ENCODE measurements at places on chromosomes 5 and 9. TPM values are rescaled to one million over a fixed set of nuclear protein-coding genes. Genes with fewer than 3 reads are reported as not detected.

GRCh38 chr9:132441404-132441803 lies 31.4 kb downstream of the CFAP77 start:
- no peaks in the 10 kb centered on the region for H3K4me1 ChIP-seq
- peaks cover 35% of the 10 kb centered on the region for H3K27me3 ChIP-seq
- H3K4me3 ChIP-seq, result no peak overlapping the region

DNA sequence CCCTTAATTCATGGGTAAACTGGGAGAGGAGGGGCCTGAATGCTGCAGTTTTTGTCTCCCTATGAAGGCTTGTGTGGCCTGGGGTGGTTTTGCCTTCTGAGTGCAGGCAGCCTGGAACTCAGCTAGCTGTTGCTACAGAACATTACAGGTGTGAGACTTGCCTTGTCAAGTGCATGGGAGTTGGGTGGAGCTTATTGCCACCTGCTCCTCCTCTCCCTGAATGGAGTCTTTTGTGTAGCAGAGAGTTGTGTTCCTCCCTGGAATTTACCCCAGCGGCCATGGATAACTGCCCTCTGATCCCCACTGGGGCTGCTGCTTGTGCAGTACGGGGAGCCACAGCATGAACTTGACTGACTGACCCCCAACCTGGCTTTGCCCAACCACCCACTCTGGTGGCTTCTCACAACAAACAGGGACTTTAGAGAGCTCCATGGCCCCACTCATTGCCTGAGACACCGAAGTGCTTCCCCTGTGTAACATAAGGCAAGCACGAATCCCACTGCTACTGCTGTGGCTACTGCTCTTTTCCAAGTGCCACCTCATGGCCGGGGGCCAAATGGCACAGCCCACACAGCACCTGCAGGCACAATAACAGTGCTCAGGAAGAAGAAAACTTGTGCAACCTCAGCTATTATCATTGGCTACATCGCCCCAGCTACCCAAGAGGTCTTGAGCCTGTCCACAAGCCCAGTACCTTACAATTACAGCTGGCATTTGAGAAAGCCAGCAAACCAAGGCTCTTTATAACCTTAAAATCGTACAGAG lies 942.9 kb downstream of the CDH18 start:
- no peak overlapping the region for H3K27ac ChIP-seq
- no peak for DNase-seq
- no peaks in the 10 kb centered on the region for H3K36me3 ChIP-seq
- H3K4me1 ChIP-seq, result no peaks in the 10 kb centered on the region
- no peaks in the 10 kb centered on the region for H3K27me3 ChIP-seq
- H3K4me3 ChIP-seq, result no peak overlapping the region

DNA sequence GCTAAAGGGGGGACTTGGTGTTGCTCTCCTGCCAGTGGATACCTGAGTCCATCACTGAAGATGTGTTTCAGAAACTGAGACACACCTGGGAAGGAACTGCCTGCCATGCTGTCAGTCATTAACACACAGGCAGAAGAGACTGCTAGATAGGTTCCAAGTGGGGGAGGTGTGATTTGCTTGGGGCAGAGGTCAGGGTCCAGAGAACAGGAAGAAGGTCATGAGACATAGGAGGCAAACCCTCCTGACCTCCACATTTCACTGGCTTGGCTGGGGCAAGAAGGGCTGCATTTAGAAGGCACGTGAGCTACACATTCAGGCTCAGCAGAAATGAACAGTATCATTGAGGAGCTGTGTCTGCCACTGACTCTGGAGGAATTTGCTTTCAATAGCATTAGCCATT lies 215.8 kb downstream of the HSPA4 start:
- no peak overlapping the region for H3K27ac ChIP-seq
- H3K4me1 ChIP-seq, result no peaks in the 10 kb centered on the region
- DNase-seq, result no peak
- H3K4me3 ChIP-seq, result no peak overlapping the region
- no peaks in the 10 kb centered on the region for H3K36me3 ChIP-seq

- no peak overlapping the region for H3K4me3 ChIP-seq
- H3K36me3 ChIP-seq, result no peaks in the 10 kb centered on the region
- H3K27me3 ChIP-seq, result peaks cover 15% of the 10 kb centered on the region
- H3K27ac ChIP-seq, result no peak overlapping the region
- no peak for DNase-seq
- no peaks in the 10 kb centered on the region for H3K4me1 ChIP-seq
Measured at GRCh38 chr5:90424245-90424644, 14.7 kb upstream of the CETN3 start.

DNA sequence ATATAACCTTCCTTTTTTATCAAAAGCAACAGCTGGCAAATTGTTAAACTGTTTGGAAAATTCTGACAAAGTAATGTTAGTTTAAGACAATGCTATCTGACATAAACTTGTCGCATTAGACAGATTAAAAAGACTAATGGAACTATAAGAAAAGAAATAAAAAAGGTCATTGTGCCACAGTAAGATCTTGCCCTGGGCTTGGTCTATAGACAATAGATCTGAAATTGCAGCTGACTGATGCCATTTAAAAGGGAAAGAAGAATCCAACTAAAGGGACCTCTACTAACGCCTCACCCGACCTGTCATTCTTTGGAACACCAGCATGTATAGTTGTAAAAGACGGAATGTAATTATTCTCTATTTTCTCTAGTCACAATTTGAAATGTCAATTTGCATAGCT lies 644.4 kb upstream of the GRAMD2B start:
- H3K27ac ChIP-seq, result no peak overlapping the region
- H3K4me3 ChIP-seq, result no peak overlapping the region
- no peak for DNase-seq
- no peaks in the 10 kb centered on the region for H3K4me1 ChIP-seq
- H3K27me3 ChIP-seq, result no peaks in the 10 kb centered on the region

GRCh38 chr5:85590764-85591163 lies 1027.0 kb upstream of the COX7C start:
- no peak for DNase-seq
- H3K4me3 ChIP-seq, result no peak overlapping the region

- H3K4me1 ChIP-seq, result peaks cover 22% of the 10 kb centered on the region
- no peak overlapping the region for H3K4me3 ChIP-seq
- no peak for DNase-seq
- H3K27ac ChIP-seq, result no peak overlapping the region
- H3K27me3 ChIP-seq, result no peaks in the 10 kb centered on the region
Measured at GRCh38 chr9:92707530-92707929, 37.6 kb upstream of the IPPK start.

GRCh38 chr9:127229691-127230417 lies 34.7 kb upstream of the GARNL3 start:
- H3K4me3 ChIP-seq, result no peak overlapping the region
- peaks cover 9% of the 10 kb centered on the region for H3K4me1 ChIP-seq
- no peak overlapping the region for H3K27ac ChIP-seq
- H3K36me3 ChIP-seq, result peaks cover 2% of the 10 kb centered on the region
- peaks cover 19% of the 10 kb centered on the region for H3K27me3 ChIP-seq

DNA sequence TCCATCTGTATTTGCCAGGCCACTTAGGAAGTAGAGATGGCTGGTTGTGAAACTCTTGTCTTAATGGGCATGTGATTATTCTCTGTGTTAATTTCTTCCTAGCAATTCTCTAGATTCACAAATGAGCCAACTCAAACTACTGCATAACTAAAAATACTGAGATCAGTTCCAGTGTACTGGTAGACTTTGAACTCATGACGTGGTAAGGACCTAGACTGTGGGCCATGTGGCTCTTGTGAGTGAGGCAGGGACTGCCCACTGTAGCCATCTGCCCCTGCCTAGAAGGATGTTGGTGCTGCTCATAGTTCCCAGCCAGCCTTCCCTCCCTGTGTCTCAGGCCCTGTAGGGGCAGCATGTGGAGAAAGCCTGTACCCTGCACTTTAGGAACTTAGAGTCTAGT lies 47.4 kb downstream of the CYSTM1 start:
- H3K4me1 ChIP-seq, result peaks cover 29% of the 10 kb centered on the region
- DNase-seq, result no peak
- no peak overlapping the region for H3K4me3 ChIP-seq
- H3K27ac ChIP-seq, result no peak overlapping the region
- no peaks in the 10 kb centered on the region for H3K36me3 ChIP-seq
- H3K27me3 ChIP-seq, result no peaks in the 10 kb centered on the region

DNA sequence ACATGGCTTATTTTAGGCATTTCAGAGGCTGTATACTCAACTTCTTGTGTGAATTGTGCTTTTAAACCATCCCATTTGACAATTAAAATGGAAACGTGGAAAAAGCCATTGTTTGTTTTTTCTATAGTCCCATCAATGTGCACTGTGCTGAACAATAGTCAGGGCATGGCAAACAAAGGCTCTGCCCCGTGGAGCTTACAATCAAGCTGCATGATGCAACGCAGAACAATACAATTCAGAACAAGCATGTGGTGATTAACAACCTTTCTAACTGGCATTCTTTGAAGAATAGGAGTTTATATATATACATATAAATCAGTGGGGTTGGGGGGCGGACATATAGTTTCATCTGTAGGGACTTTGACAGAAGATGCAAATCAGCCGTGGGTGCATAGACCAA lies 2125.4 kb upstream of the WWC1 start:
- H3K36me3 ChIP-seq, result no peaks in the 10 kb centered on the region
- H3K27ac ChIP-seq, result no peak overlapping the region
- no peaks in the 10 kb centered on the region for H3K4me1 ChIP-seq
- no peaks in the 10 kb centered on the region for H3K27me3 ChIP-seq
- no peak overlapping the region for H3K4me3 ChIP-seq

- no peaks in the 10 kb centered on the region for H3K4me1 ChIP-seq
- DNase-seq, result no peak
- H3K36me3 ChIP-seq, result no peaks in the 10 kb centered on the region
- H3K27ac ChIP-seq, result no peak overlapping the region
- no peak overlapping the region for H3K4me3 ChIP-seq
- H3K27me3 ChIP-seq, result no peaks in the 10 kb centered on the region
Measured at GRCh38 chr9:23229890-23230317, 596.1 kb downstream of the ELAVL2 start.

- peaks cover 13% of the 10 kb centered on the region for H3K36me3 ChIP-seq
- no peak overlapping the region for H3K27ac ChIP-seq
- no peak for DNase-seq
- H3K27me3 ChIP-seq, result no peaks in the 10 kb centered on the region
Measured at GRCh38 chr9:32401488-32401887, 17.0 kb downstream of the ACO1 start.

- no peaks in the 10 kb centered on the region for H3K4me1 ChIP-seq
- H3K27me3 ChIP-seq, result peaks cover 2% of the 10 kb centered on the region
- peaks cover 1% of the 10 kb centered on the region for H3K36me3 ChIP-seq
- H3K27ac ChIP-seq, result no peak overlapping the region
- H3K4me3 ChIP-seq, result no peak overlapping the region
Measured at GRCh38 chr5:131084436-131084835, 80.6 kb downstream of the HINT1 start.

DNA sequence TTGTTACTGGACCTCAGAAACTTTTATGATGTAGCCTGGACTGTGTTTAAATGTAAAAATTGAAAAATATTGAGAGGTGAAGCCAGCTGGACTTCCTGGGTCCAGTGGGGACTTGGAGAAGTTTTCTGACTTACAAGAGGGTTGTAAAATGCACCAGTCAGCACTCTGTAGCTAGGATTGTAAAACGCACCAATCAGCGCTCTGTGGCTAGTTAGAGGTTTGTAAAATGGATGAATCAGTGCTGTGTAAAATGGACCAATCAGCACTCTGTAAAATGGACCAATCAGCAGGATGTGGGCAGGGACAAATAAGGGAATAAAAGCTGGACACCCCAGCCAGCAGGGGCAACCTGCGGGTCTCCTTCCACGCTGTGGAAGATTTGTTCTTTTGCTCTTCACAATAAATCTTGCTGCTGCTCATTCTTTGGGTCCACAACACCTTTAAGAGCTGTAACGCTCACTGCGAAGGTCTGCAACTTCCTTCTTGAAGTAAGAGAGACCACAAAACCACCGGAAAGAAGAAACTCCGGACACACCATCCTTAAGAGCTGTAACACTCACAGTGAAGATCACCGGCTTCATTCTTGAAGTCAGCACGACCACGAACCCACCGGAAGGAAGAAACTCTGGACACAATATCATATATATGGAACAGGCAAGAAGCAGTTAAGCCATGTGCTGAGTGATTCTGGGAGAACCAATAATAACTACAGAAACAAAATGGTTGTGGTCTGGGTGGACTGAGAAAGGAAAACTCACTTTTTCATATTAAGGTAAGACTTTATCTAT lies 201.3 kb downstream of the GABRG2 start:
- H3K4me3 ChIP-seq, result no peak overlapping the region
- H3K27me3 ChIP-seq, result no peaks in the 10 kb centered on the region
- no peak overlapping the region for H3K27ac ChIP-seq
- H3K36me3 ChIP-seq, result no peaks in the 10 kb centered on the region
- no peaks in the 10 kb centered on the region for H3K4me1 ChIP-seq

DNA sequence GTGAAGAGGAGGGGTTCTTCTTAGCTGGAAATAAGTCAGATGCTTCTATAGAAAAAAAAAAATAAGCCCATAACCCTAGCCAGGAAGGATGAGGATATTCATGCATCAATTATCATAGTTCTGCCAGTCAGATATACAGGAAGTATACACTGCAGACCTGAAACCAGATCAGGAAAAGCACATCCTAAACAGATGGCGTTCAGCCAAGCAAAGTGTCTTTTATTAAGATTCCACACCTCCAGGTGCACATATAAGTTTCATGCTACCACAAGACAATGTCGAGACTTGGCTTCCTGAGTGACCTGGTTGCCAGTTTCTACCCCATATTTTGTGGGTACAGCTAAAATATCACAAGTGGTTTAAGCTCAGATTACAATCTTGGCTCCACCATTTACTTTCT lies 108.3 kb downstream of the CETN3 start:
- DNase-seq, result no peak
- no peaks in the 10 kb centered on the region for H3K4me1 ChIP-seq
- no peak overlapping the region for H3K27ac ChIP-seq

DNA sequence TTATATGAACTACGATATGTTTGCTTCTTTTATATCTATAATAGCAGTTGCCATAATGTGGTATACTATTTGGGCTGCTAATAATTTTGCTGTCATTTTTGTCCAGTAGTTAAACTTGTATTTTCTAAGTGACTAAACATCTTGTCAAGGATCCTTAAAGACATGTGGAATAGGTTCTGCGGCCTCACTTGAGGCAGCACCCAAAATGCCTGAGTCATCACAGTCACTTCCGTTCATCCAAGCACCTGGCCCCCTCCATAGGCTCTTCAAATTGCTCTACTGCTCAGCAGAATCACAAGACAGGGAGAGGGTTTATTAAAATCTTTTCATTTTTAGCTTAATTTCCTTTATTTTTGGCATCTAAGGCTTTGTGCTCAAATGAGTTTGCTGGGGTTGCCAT lies 259.1 kb downstream of the AOPEP start:
- H3K4me3 ChIP-seq, result no peak overlapping the region
- no peak overlapping the region for H3K27ac ChIP-seq
- peaks cover 4% of the 10 kb centered on the region for H3K36me3 ChIP-seq
- peaks cover 13% of the 10 kb centered on the region for H3K4me1 ChIP-seq

- H3K27ac ChIP-seq, result no peak overlapping the region
- H3K27me3 ChIP-seq, result no peaks in the 10 kb centered on the region
- DNase-seq, result no peak
- H3K4me1 ChIP-seq, result no peaks in the 10 kb centered on the region
- H3K4me3 ChIP-seq, result no peak overlapping the region
- no peaks in the 10 kb centered on the region for H3K36me3 ChIP-seq
Measured at GRCh38 chr9:108751369-108751768, 104.4 kb downstream of the ACTL7B start.

- H3K36me3 ChIP-seq, result no peaks in the 10 kb centered on the region
- H3K4me3 ChIP-seq, result no peak overlapping the region
- no peak overlapping the region for H3K27ac ChIP-seq
Measured at GRCh38 chr5:135628771-135629563, 50.2 kb upstream of the CXCL14 start.

The SPINK13 gene
- not detected for total RNA-seq

The SPATA31D4 gene
- total RNA-seq, result not detected

The NOTCH1 gene
- total RNA-seq, result 80.2 TPM

The MARCHF3 gene
- 11.8 TPM for total RNA-seq

The DOK3 gene
- 0.37 TPM for total RNA-seq

The HSD17B3 gene
- not detected for total RNA-seq

The CCDC183 gene
- total RNA-seq, result 0.38 TPM

The EIF4E1B gene
- total RNA-seq, result not detected

The SPAAR gene
- not detected for total RNA-seq

The HTR4 gene
- not detected for total RNA-seq

The GRM6 gene
- not detected for total RNA-seq

Measured in activated naive CD4-positive, alpha-beta T cell treated with anti-CD3 and anti-CD28 coated beads for 36 hours (primary cell).